ENCODE measurements at places on chromosomes 4 and X.

DNA sequence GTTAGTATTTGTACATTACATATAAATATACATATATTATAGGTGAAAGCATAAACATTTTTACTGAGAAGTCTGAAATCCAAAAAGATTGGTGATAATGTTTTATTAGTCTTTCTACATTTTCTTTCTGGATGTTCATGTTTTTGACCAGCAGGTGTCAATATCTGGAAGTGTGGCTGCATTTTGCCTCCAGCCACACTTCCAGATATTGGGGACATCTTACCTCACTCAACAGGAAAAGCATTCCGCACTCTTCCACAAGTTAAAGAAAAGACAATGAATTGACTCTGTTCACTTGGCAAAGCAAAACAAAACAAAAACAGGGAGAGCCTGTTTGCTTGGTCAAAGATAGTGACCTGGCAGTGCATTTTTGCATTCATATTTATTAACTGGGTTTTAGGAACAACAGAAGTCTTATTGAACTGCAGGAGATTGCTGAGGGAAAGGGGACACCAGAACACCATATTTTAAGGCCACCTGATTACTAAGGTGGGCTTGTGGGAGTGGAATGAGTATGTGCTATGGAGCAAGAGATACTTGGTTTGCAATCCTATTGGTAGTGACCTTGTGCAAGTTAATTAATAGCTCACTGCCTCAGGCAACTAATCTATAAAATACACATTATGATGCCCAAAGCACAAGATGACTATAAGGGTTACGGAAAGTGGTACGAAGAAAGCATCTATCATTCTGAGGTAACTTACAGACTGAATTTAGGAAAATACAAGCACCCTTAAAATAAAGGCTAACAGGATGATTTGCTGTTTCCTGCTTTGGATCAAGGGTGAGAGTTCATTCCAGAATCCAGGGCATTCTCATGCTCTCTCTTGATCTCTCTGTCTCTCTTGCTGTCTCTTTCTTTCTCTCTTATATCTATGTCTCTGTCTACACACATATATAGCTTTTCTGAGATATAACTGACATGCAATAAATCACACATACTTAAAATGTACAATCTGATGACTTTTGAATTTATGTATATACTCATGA is 389.9 kb upstream of the EMCN start:
- DNase-seq = no peak

- no peak for DNase-seq
These were observed 1806.8 kb upstream of the TENM3 start for GRCh38 chr4:180436361-180436760.

- DNase-seq = no peak
These were observed 48.6 kb downstream of the MAGEA9 start for GRCh38 chrX:149830192-149830873.

GRCh38 chrX:107654872-107655761 is 26.8 kb downstream of the PRPS1 start:
- peak; percentile 55 for DNase-seq

GRCh38 chrX:21723084-21723483 is 34.8 kb downstream of the SMPX start:
- no peak for DNase-seq

GRCh38 chrX:46125111-46125510 is 420.1 kb downstream of the ZNF674 start:
- no peak for DNase-seq

GRCh38 chrX:154596290-154596929 is 11.5 kb downstream of the CTAG1A start:
- DNase-seq = no peak

GRCh38 chr4:29052266-29052665 is 1667.9 kb upstream of the PCDH7 start:
- no peak for DNase-seq

DNA sequence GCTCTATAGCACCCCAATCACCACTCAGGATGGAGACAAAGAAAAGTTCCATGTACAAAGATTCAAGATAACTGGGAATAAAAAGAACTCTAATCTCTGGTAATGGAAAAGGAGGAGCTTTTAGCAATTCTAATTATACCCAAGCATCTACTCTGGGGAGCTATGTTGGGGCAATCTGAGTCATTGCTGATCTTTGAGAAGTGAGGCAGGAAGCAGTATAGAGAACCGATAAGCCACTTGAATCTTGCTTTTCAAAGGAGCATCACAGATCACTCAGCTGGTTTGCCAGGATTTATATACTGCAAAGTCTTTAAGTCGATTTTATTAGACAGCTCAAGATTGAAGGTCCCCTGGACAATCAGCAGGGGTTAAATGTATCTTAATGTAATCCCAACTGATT is 220.0 kb downstream of the ENOX2 start:
- DNase-seq = no peak

- no peak for DNase-seq
These were observed 63.3 kb downstream of the GPAT3 start for GRCh38 chr4:83599183-83599582.

GRCh38 chr4:107897823-107898222 is 33.5 kb upstream of the CYP2U1 start:
- DNase-seq = no peak

DNA sequence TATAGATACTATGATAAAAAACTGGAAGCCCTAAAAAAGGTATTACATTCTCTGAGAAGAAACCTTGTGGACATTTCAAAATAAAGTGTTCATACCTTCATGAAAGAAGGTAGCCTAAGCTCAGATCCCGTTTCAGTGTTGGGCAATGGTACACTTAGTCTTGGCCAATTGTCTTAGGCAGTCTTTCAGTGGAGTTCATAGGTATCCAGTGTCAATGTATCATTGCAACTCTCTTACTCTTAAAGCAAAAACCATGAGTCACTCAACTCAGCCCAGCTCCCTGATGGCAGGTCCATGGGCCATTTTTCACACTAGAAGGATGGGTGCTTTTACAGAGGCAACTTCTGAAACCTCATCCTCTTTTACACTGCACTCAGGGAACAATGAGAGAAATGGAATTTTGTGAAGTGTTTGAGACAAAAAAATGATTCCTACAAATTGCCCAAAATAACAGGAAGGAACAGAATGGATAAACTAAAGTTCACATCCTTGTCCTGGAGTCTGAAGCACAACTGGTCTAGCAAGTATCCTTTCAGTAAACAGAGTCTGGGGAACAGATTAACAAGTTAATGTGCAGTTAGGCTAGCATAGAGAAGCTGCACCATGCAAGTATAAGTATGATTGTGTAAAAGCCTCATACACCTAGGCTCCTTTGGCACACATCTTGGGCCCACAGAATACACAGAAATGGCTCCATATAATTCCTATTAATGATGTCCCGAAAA is 7.0 kb upstream of the ZNF827 start:
- no peak for DNase-seq

DNA sequence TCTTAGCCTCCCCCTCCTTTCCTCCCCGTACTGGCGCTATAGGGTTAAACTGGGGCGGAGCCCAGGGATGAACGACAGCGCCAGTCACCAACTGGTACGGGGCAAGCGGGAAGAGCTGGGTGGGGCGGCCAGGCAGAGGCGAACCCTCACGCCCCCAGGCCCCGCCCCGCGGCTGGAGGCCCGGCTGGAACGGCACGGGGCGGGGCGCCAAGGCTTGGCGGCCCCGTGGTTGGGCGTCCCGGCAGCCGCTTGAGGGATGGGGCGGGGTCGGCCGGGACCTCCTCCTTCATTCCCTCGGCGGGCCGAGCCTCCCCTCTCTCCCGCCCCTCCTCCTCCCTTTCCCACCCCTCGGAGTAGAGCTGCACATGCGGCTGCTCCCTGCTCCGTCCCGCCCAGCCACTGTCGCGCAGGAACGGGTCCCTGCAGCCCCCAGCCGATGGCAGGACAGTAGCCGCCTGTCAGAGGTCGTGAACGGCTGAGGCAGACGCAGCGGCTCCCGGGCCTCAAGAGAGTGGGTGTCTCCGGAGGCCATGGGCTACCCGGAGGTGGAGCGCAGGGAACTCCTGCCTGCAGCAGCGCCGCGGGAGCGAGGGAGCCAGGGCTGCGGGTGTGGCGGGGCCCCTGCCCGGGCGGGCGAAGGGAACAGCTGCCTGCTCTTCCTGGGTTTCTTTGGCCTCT is at the start of gene EDA:
Gene EDA (plus strand): TSS at position 335 of the 678 bp plus-strand sequence.
- DNase-seq = peak; percentile 22

All from stimulated activated CD8-positive, alpha-beta memory T cell treated with anti-CD3 and anti-CD28 coated beads, Interleukin-12 subunit alpha, Interleukin-12 subunit beta, amount 100 ng/mL, for 1 hour (primary cell).